Endothelial cell of umbilical vein (primary cell): ENCODE measurements at places on chromosomes 11 and 22.

DNA sequence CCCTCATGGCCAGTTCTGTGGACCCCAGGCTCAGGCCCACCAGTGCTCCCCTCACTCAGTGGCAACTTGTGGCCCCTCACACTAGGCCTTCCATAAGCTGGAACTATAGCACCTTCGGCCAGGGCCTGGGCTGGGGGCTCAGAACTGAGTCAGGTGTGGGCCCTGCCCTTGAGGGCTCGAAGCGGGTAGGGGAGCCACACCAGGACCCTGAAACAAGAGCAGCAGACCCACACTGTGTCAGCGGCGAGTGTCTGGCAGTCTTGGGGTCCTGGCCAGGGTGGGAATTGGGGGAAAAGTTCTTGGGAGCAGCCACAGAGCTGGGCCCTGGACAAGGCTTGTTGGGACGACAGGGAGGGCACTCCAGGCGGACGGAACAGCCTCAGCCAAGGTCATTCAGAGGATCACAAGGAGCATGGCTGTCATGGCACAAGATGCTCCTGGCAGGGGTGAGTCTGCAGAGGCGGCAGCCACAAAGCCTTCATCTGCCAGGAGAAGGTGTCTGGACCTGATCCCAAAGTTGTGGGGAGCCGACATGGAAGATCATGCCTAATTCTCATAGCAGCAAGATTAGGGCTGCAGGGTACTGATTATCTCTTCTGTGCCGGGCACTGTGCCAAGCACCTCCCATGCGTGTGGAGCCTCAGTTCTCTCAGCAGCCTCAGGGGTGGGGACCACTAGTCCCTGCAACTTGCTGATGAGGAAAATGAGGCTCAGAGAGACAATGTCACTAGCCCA is 50.7 kb downstream of the SHISAL1 start:
- DNase-seq: no peak

DNA sequence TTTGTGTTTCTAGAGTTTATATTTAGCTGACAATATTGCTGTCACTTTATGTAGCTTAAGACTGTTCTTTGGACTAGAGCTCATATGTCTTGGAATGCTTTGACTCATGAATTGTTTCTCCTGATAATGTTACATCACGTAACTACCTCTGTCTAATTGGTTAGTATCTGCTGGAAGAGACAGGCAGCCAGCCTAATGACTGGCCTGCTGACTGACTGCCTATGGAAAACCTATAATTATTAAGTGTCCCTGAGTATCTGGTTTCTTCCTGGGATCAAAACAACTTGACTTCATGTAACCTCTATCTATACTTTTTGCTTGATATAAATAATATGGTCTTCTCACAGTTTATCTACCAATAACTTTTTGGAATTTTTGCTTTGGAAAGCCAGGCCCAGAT is 9.4 kb downstream of the SOX6 start:
- DNase-seq: no peak

GRCh38 chr11:26703411-26704191 is 18.3 kb downstream of the SLC5A12 start:
- DNase-seq: no peak

DNA sequence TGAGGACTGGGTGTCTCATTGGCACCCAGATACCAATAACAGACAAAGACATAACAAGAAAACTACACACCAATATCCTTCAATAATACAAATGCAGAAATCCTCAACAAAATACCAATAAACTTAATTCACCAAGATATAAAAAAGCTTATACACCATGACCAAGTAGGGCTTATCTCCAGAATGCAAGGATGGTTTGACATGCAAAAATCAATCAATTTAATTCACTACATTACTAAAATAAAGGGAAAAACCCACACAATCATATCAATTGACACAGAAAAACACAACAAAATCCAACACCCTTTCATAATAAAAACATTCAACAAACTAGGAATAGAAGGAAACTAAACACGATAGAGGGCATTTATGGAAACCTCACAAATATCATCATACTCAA is 40.6 kb downstream of the LHFPL7 start:
- DNase-seq: no peak

- no peak for DNase-seq
Observed at GRCh38 chr11:64037027-64037634, 1.4 kb downstream of the FLRT1 start.
